ENCODE measurements at places on chromosomes 6 and 20. TPM values are rescaled to one million over a fixed set of nuclear protein-coding genes. Genes with fewer than 3 reads are reported as not detected.

- DNase-seq = no peak
Observed at GRCh38 chr20:2342243-2342642, 38.5 kb upstream of the TGM6 start.

SLC16A10 gene
- total RNA-seq = 2.6 TPM

- DNase-seq = peak; percentile 22
Observed at GRCh38 chr6:127855542-127856159, 45.2 kb downstream of the THEMIS start.

- DNase-seq = no peak
Observed at GRCh38 chr6:153059757-153060156, 57.2 kb upstream of the MTRF1L start.

GRCh38 chr6:161327360-161327953, 53.6 kb upstream of the AGPAT4 start:
- no peak for DNase-seq

GTSF1L gene
- not detected for total RNA-seq

KCNK15 gene
- 4.8 TPM for total RNA-seq

DNA sequence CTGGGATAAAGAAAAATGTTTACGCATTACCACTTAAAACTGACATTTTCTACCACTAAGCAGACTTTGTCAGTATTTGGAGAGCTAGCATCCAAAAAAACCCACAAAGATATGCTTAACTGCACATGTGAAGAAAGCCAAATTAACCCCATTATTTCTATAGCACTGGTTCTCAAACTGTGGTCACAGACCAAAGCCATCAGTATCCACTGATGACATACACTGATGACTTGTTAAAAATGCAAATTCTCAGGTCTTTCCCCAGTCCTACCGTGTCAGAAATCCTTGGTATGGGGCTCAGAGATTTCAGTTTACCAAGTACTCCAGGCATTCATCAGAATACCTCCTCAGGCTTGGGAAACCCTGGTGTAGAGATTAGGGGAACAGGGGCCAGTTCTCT, 230.2 kb downstream of the PTPRK start:
- no peak for DNase-seq

- DNase-seq = no peak
Observed at GRCh38 chr6:150605333-150605732, 5.6 kb downstream of the PLEKHG1 start.

GRM1 gene
- not detected for total RNA-seq

- peak; percentile 84 for DNase-seq
Observed at GRCh38 chr6:37134396-37135191, 35.4 kb upstream of the PIM1 start.

- no peak for DNase-seq
Observed at GRCh38 chr6:127277878-127278843, 11.5 kb downstream of the RNF146 start.

- DNase-seq = no peak
Observed at GRCh38 chr6:41575598-41575997, 29.4 kb downstream of the FOXP4 start.

C6orf15 gene
- total RNA-seq = not detected

DEFB124 gene
- not detected for total RNA-seq

GRCh38 chr6:35445691-35446090, 6.4 kb upstream of the FANCE start:
- no peak for DNase-seq

- no peak for DNase-seq
Observed at GRCh38 chr6:12186528-12186927, 103.6 kb upstream of the EDN1 start.

GRCh38 chr6:132569170-132569569, 952 bp upstream of the TAAR6 start:
- DNase-seq = no peak

DNA sequence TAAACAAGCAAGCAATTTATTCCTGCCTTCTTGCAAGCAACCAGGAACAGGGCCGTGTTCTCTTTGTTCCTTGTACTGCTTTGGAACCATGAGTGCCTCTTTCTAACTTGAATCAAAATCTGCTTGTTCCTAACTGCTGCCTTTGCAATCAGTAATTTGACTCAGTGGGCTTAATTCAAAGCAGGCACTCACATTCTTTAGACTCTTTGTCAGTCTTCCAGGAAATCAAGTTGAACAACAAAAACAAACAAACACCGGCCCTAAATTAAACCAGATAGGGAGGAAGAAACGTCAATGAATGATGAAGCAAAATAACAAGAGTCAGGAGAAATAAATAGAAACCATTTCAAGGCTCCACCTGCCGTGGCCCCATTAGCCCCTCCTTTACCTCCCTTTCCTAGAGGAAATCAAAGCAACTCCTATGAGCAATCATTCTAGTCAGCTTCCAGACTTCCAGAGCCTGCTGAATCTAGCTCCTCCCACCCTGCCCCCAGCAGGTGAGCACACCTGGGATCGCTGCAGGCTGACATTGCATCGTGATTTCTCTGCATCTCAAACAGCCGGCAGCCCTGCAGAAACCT, 582.2 kb upstream of the FLRT3 start:
- peak; percentile 24 for DNase-seq

DNA sequence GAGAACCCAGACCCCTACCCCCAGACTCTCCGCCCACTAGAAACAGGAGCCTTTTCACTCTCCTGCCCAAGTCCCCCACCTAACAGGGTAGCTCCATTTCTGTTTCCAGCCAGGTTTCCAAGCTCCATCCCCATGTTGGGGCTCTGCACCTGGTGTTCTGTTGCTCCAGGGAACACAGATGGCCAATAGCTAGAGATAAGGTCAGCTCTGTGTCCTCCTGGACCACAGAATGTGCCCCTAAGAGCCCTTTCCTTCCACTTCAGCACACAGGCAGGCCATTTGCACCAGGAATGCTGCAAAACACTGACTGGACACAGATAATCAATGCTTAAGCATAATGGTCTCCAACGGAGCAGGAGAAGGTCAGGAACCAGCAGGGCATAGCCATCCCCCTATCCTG, 159.4 kb downstream of the QRSL1 start:
- DNase-seq = no peak

POU5F1 gene
- total RNA-seq = 32.7 TPM

CPXM1 gene
- 0.14 TPM for total RNA-seq

BANF2 gene
- total RNA-seq = not detected

OR2H2 gene
- total RNA-seq = not detected

SLC22A16 gene
- not detected for total RNA-seq

SRMS gene
- not detected for total RNA-seq

DNA sequence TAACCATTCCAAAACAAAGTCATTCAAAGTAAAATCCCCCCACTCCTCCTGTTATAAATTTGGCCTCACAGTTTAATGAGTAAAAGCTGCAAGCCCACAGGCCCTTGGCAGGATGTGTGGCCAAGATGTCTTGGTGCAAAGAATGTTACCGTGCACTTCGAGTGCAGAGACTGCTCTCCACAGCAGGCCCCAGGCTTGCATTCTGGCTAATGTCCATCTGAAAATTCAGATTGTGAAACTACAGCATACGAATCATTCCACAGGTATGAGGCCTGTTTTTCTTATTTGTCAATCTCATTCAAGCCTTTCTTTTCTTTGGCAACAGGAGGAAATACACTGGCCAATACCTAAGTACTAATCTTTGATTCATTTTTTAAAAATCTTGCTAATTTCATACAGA, 7.1 kb downstream of the RPS6KA2 start:
- peak; percentile 43 for DNase-seq

GRCh38 chr6:938916-939315, 246.0 kb upstream of the EXOC2 start:
- no peak for DNase-seq

DNA sequence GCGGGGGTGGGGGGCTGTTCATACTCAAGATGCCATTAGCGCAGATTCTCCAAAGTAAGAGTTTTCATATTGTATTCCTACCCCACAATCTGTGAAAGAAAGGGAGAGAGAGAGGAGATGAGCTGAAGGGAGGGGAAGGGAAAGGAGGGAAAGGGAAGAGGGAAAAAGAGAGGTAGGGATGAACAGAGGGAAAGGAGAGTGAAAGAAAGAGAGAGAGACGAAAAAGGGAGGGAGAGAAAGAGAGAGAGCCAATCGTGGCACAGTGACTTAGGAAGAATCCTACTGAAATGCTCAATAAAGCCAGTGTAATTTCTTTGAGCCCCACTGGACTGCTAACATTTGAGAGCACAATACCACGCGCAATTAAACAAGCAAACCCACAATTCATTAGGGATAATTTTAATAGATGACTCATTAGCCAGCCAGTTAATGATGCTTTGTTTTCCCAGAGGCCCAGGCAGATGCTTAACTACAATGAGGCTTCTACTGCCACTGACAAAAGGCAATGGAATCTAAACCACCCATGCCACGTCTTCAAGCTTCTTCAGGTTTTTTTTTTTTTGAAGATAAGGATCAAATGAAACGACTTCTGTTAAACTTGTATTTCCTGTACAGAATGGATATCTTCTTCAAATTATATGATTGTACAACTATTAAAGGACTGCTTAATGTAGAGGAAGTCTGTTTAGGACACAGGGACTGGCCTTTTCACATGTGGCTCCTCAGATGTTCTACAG, 306.8 kb downstream of the FOXC1 start:
- peak; percentile 14 for DNase-seq

- no peak for DNase-seq
Observed at GRCh38 chr20:50494428-50494827, 15.8 kb upstream of the PTPN1 start.

PLEKHG1 gene
- total RNA-seq = 9.7 TPM

DNA sequence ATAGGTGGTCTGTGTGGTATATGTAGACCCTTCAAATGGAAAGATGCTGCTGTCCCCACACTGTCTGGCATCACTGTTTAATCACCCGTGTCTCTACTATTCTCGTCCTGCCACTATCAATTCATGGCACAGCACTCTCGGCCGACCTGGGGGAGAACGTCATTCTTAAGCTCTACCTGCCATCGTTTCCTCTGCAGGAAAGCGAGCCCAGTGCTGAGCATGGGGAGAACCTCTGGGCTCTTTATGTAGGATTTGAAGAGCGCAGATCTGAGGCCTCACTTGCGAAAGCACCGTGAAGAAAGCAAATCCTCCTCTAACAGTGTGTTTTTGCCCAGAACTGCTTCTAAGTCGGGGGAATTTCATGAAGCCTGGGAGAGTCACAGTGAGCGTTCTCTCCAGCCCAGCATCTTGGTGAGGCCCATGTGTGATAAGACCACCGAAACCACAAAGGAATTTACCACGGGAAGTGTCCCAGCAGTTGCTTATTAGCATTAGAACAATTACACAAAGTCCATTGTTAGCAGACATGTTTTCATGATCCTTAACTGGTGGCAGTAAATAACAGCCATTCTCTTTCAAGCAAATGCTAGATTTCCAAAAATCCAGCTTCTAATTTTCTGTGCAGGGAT, 124.3 kb downstream of the SCML4 start:
- no peak for DNase-seq

FAM83B gene
- total RNA-seq = 22.2 TPM

PARD6B gene
- 114 TPM for total RNA-seq

- no peak for DNase-seq
Observed at GRCh38 chr6:259316-259715, 33.0 kb upstream of the DUSP22 start.

DNA sequence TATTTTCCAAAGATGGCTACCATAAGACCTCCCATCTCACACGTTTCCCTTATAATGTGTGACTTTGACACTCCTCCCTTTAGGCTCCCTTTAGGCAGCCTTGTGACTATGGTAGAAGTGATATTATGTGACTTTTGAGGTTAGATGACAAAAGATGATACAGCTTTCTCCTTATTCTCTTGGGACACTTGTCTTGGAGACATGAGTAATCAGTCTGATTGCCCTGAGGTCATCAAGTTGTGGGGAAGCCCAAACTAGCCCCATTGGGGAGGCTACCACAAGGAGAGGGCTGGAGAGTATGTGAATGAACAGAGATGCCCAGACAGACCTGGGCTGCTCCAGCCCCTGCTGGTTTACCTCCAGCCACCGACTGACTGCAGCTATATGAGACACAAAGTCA, 10.6 kb upstream of the DLK2 start:
- DNase-seq = no peak

All from Calu3 (cell line).